ENCODE measurements at places on chromosomes 16 and 17.

- no peak for DNase-seq
These were observed 184.7 kb downstream of the MYO1D start for GRCh38 chr17:32692179-32692578.

GRCh38 chr17:82703935-82704865 lies 5.7 kb upstream of the RAB40B start:
- no peak for DNase-seq

GRCh38 chr16:53711390-53711789 lies 7.4 kb downstream of the FTO start:
- DNase-seq = no peak

GRCh38 chr16:56936491-56936890 lies 4.5 kb downstream of the HERPUD1 start:
- no peak for DNase-seq

DNA sequence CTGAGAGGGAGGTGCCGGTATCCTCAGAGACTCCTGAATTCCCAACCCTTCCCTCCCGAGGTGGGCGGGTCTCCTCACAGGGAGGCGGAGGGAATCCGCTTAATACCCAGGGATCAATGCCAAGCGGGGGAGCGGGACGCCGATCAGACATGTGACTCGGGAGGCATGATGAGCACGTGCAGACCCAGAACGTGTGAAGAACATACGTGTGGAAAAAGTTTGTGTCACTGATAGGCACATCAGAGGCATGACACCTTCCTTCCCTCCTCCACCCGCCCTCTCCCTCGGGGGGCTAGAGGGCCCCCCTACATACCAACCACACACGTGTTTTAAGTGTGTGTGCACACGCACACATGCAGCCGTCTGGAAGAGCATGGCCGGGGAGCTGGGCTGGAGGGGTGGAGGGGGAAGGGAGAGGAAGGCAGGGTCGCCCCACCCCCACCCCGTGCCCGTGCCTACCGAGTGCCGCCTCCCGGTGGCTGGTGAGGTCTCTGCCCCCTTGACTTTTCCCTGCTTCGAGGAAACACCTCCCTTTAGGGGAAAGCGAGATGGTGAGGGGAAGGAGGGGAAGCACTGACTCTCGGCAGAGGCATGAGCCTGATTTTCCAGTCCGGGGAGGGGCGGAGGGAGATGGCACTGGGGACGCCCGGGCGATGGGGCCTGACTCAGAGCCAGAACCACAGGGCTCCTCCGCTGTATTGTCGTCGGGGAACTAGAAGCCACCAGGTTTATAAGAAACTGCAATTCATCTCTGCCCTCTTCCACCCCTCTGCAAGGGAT lies 12.1 kb upstream of the TBX21 start:
- DNase-seq = peak; percentile 44

DNA sequence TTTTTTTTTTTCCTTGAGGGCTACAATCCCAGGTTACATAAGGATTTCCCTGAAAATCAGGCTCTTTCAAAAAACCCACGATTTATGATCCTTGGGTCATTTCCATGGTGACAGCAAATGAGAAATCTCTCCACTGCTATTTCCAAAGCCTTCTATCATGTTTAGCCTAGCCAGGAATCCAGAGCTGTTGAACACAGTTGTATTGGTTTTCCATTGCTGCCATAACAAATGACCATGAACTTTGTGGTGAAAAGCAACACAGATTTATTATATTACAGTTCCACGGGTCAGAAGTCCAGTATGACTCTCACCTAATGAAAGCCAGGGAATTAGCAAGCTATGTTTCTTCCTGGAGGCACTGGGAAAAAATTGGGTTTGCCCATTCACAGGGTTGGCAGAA lies 106.6 kb downstream of the MAF start:
- no peak for DNase-seq

DNA sequence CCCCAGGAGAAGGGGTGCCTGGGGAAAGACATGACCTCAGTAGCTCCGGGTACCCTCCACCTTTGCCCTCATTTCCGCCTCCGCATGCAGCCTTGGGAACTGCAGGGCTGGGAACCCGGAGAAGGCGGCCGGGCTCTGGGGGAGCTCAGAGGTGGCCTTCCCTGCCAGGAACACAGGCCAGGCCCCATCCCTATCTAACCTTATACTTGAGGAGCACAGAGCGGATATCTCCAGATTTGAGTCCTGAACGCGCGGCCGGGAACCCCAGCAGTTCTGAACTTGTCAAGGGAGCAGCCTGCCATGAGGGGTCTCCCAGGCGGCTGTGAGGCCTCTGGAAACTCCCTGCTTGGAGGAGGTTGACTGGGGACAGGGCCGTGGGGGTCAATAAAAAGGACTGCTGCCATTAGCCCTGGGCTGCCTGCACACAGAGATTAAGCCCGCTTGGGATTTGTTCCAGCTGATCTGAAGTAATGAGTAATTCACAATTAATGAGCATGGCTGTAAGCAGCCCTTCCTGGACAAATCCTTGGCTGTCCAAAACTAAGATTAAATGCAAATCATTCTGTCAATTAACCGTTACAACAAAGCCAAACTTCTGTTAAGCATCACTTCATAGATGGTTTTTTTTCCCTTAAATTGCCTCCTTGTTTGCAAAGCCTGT lies 26.3 kb upstream of the METRNL start:
- DNase-seq = no peak

DNA sequence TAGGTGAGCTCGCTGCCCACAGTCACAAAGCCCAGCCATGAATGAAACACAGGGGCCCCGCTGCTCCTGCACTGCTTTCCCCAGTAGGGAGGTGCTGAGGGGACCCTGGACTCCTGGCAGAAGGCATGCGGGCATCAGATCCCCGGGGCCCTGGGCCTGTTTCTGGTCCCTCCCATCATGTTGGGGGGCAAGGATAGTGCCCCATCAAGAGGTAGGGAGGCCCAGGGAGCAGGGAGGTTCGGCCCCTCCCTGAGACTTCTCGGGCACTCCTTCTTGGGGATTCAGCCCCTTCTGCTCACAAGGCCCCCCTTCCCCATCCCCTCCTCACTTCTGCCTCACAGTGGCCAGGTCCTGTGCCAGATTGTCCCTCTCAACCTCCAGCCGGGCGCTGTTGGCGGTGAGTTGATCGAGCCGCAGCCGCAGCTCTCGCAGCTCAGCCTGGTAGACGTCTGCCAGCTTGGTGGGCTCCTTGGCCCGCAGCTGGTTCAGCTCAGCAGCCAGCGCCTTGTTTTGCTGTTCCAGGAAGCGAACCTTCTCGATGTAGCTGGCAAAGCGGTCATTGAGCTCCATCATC lies 515 bp downstream of the GFAP start:
- DNase-seq = no peak

DNA sequence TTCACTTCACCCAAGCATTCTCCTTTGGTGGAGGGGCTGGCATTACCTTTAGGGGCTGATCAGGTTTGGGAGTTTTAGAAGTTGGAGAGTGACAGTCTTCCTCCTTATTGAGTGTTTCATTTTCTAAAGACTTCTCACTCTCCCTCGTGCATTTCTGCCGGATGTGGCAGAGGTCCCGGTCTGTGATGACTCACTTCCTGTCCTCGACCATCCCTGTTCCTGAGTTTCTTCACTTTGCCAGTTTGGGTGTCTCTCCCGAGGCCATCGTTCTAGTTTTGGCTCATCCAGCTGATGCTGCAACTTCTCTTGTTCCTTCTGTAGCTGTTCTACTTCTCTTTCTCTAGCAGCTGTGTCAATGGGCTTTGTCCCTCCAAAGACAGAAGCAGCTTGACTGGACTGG lies 104.3 kb downstream of the PHKB start:
- peak; percentile 33 for DNase-seq

- DNase-seq = no peak
These were observed 13.4 kb downstream of the ITGAL start for GRCh38 chr16:30485818-30486436.

GRCh38 chr17:74822939-74823367 lies 36.7 kb downstream of the GRIN2C start:
- peak; percentile 26 for DNase-seq

DNA sequence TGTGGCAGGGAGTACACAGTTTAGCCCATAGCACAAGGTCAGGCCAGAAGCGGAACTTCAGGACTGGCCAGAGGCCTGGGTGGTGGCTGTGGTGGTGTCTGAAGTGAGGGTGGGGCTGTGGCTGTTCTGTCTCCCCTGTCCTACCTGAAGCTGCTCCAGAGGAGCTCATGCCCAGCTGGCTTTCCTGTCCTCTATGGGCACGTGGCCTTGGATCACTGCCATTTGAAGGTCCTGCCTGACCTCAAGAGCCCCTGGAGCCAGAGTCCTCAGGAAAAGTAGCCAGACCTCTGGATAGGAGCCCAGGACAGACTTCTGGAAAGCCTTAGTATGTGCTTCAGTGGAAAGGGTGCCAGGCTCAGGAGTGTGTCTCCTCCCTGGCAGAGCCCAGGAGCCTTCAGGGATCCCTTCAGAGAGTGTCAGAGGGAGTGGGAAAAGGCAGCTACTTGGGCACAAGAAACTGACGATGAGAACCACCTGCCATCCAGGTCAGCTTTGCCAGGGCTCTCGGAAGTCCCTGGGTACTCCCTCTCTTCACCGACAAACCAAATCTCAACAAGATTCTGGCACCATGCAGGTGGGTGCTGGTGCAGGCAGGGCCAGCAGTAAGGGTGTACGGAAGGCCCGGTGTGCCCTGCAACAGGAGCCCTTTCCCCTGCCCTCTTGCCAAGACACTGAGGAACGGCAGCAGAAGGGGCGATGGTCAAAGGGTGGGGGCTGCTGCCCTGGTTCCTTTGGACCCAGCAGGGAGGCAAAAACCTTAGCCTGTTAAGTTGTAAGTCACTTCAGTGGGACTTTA lies 153.7 kb downstream of the NTN1 start:
- no peak for DNase-seq

GRCh38 chr17:67970783-67971182 lies 25.5 kb downstream of the C17orf58 start:
- DNase-seq = no peak

GRCh38 chr16:85056211-85056748 lies 28.7 kb downstream of the KIAA0513 start:
- no peak for DNase-seq

DNA sequence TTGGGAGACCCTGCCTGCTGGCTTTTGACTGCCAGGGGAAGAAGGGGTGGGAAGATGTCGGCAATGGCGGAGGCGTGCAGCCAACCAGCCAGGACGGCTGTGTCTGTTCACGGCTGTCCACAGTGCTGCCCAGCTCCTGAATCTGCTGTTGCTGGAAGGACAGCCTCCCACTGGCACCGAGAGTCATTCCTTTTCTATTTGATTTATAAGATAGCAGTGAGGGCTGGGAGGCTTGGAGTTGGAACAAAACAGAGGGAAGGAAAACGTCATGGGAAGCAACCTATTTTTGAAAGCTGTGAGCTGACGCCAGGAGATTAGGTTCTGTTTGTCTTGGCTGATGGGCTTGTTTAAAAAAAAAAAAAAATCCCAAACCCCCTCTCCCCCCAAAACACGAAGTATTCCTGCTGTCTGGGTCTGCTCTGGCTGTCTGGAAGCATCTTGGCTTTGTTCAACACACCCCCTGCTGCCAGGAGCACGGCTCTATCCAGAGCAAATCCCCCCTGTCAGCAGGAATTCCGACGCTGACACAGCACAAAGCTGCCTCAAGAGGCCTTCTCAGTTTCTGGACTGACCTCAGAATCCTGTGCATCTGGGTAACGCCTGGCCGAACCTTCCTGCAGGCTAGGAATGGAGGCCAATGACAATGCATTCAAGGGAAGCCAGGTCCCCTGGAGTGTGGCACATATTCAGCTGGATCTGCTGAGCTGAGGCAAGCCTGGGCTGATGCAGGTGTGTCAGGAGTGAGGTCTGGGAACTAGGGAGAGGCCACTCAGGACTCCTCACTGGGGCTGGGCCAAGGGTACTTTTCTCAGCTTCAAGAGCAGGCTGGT lies 41.0 kb upstream of the SREBF1 start:
- peak; percentile 54 for DNase-seq

- peak; percentile 91 for DNase-seq
These were observed 9.9 kb downstream of the ZDHHC1 start for GRCh38 chr16:67406111-67406971.

DNA sequence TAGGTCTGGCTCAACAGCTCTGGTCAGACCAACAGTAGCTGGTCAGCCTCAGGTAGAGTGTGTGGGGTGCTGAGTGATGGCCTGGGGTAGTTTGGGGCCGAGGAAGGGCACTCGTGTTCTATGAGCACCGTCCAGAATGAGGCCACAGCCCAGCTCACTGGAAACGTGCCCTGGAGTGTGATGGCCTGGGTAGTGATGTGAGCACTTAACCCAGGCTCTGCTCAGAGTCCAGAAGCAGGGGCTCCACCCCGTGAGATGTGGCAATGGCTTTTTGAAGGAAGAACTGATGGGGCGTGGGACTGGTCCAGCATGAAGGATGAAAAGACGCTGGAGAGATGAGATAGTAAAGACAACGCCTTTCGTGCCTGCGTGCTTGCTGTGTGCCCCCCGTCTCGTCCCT lies 35.3 kb downstream of the NTN1 start:
- no peak for DNase-seq

DNA sequence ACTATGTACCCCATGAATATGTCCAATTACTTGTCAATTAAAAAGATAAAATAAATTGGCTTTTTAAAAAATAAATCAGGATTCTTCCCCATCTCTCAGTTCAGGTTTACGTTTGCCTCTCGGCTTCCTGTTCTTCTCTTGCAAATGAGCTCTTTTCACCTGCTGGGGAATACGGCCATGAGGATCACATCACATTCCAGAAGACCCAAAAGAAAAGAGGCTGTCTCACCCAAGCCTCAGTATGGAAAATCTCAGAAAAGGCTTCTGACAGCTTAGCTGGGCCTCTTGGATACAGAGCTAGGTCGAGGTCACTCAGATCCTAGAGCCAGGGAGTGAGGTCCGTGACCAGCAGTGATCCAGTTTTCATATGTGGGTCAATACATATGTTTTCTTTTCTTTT lies 171.2 kb upstream of the SDK2 start:
- no peak for DNase-seq

DNA sequence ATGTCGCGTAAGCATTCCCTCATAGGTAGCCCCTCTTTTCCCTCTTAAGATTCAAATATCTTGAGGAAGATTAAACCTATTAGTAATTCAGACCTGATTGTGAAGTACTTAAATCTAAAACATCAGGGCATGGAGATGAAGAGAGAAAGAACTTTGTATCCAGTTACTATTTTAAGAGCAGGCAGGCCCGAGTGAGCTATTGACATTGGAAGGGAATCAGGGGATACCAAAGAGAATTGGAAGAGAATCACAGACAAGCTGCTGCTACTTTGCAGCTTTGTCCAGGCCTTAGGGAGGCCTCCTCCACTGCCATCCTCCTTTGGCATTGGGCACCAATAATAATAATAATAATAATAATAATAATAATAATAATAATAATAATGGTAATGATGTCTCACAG lies 170.5 kb downstream of the MRTFB start:
- no peak for DNase-seq

- no peak for DNase-seq
These were observed 178.4 kb upstream of the C17orf78 start for GRCh38 chr17:37197336-37197735.

DNA sequence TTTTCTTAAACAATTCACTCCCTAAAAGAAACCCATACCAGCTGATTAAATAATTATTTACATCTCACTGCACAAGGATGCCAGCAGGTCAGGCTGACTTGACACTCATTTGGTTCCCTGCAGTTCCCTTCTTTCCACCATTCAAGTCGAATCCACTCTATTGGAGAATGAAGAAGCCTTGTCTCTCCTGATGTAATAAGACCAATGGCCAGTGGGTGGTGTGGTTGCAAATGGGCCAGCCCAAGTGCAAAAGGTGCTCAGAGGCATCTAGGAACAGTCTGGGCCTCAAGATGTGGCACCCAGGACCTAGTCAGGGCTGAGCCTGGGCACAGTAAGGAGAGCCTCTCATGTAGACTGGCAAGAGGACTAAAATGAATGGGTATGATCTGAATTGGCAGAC lies 9.3 kb downstream of the C16orf78 start:
- no peak for DNase-seq

- DNase-seq = no peak
These were observed 307.5 kb upstream of the SALL1 start for GRCh38 chr16:51458356-51459140.
